Omental fat pad (tissue), 4 donors: ENCODE measurements at places on chromosomes 6 and 20.

- DNase-seq, result no peak
These were observed 70.4 kb downstream of the SAMD5 start for GRCh38 chr6:147578883-147579282.

GRCh38 chr6:143642403-143642802, 35.4 kb upstream of the PHACTR2 start:
- DNase-seq, result no peak

DNA sequence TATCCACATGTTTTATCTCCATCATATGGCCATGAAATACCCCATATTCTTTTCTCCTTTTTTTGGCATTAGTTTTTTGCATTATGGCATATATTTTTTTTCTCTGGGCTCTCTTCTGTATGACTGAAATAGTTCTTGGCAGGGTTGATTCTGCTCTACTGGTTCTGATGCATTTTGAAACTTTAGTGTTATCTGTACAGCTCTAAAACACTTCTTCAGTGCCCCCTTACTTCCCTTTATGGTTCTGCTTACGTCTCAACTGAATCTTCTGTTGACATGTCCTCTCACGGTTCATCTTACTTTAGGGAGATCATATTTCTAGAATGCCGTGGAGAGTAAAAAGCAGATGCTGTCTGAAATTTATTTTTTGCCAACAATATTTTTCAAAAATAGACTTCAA, 23.2 kb upstream of the TXNDC5 start:
- DNase-seq, result no peak

DNA sequence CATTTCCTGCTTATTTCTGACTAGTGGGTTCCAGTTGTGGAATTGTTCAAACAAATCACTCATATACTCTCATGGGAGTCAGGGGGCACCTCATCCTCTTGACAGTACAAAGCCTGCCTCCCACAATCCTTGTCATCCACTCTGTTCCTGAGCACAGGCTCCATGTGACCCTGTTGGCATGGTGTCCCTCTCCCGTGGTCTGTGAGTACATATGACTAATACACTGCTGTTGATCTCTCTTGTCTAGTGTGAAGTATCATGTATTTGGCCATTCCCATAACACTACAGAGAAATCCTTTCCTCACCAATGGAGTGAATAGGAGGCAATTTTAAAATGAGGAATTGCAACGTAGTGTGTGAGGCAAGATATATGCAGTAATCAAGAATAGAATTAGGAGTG, 185.3 kb downstream of the OGFRL1 start:
- peak; percentile 36 for DNase-seq

DNA sequence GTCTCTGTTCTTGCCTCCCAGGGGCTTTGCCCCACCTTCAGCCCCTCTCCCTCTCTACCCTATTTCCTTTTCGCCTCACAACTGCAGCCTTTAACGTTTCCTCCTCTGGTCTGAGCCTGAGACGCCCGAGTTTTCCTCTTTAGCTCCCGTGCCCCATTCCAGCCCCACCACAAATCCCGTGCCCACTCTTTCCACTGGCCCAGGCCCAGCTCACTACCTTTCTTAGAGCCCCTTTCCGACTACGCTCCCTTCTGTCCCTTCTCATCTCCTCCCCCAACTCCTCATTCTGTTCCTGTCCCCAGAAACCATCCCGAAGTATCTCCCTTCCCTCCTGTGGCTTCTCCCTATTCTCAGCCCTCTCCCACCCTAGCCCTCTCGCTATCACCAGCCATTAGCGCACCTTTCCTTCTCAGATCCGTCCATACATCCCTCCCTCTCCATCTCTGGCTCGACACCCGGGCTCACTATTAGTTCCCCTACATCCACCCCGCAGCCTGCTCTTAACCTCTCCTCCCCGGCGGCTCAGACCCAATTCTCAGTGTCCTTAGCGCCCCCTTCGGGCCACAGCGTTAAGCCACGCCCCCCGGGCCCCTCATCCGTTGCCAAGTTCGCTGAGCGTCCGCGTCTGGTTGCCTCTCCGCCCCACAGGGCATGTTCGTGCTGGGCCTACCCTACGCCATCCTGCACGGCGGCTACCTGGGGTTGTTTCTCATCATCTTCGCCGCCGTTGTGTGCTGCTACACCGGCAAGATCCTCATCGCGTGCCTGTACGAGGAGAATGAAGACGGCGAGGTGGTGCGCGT, 2.7 kb downstream of the SLC32A1 start:
- DNase-seq, result no peak

DNA sequence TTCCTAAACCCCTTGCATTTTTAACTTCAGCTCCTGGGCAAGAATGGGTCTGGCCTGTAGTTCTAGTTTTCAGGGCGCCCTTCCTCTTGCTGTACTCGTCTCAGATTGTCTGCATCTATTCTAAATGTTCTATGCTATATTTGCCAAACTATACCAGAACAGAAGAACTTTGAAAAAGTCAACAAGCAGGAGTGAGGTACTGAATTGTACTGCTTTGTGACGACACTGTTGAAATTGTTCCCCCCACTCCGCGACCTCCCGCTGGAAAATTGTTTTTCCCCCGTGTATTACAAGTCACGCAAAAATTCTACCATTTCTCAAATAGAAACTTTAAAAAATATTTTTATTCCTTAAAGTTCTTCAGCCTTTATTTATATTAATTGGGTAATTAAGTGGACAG, 73.9 kb downstream of the CBFA2T2 start:
- no peak for DNase-seq

GRCh38 chr20:17646209-17646960, 35.7 kb downstream of the RRBP1 start:
- DNase-seq, result no peak
